ENCODE measurements at places on chromosomes 2 and 18. TPM values are rescaled to one million over a fixed set of nuclear protein-coding genes. Genes with fewer than 3 reads are reported as not detected.

The MMADHC gene
- total RNA-seq, result 69.6 TPM

DNA sequence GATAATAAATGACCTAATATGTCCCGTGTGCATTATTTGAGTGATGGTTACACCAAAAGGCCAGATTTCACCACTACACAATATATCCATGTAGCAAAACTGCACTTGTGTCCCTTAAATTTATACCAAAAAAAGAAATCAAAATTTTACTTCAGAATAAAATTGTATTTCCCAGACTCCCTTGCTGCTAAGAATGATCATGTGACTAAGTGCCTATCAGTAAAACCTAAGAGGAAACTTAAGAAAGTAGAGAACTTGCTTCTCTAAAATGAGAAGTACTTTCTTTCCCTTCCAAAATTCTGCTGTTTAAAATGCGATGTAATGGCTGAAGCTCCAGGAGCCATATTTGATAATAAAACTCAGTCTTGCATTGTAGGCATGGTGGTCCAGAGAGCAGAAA lies 24.0 kb downstream of the PROKR1 start:
- no peak overlapping the region for H3K4me3 ChIP-seq
- DNase-seq, result no peak
- peaks cover 10% of the 10 kb centered on the region for H3K4me1 ChIP-seq
- H3K27me3 ChIP-seq, result peaks cover 3% of the 10 kb centered on the region
- no peak overlapping the region for H3K27ac ChIP-seq

GRCh38 chr18:23077493-23078256 lies 57.6 kb upstream of the CABLES1 start:
- peak overlapping the region; percentile 41 for H3K27ac ChIP-seq
- no peak overlapping the region for H3K4me3 ChIP-seq
- no peak for DNase-seq
- H3K36me3 ChIP-seq, result no peaks in the 10 kb centered on the region

The MRO gene
- total RNA-seq, result not detected

The MEX3C gene
- 54.2 TPM for total RNA-seq

The OXER1 gene
- total RNA-seq, result 2.1 TPM

The ZNF516 gene
- total RNA-seq, result 21.7 TPM

The RBKS gene
- total RNA-seq, result 2.5 TPM

DNA sequence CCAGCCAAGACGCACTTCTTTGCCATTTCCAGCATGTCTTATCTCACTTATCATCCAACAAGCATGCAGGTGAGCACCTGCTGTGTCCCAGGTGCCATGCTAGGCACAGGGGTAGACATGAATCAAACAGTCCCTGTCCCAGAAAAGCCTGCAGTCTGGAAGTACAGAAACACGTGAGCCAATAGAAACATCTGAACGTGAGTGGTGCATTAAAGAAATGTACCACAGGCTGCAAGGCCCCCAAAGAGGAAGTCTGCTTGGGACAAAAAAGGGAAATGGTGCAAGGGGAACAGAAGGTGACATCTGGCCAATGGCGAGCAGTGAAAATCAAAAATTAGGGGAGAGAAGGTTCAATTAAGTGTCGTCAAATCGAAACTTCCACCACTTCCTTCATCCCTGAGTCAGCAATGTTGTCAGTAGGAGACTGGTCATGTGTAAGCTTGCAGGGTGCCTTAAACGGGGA lies 17.6 kb upstream of the TMEM247 start:
- peak overlapping the region; percentile 81 for H3K27ac ChIP-seq
- peaks cover 21% of the 10 kb centered on the region for H3K4me1 ChIP-seq
- H3K27me3 ChIP-seq, result no peaks in the 10 kb centered on the region
- DNase-seq, result no peak

- no peak overlapping the region for H3K27ac ChIP-seq
- peaks cover 3% of the 10 kb centered on the region for H3K36me3 ChIP-seq
- H3K4me3 ChIP-seq, result no peak overlapping the region
- H3K4me1 ChIP-seq, result peaks cover 86% of the 10 kb centered on the region
Observed at GRCh38 chr2:10326707-10327594, 24.2 kb downstream of the HPCAL1 start.

Measured in activated B cell treated with CpG ODN at 0.5 μM for 24 hours (primary cell).